ENCODE measurements at places on chromosomes 1 and 21.

DNA sequence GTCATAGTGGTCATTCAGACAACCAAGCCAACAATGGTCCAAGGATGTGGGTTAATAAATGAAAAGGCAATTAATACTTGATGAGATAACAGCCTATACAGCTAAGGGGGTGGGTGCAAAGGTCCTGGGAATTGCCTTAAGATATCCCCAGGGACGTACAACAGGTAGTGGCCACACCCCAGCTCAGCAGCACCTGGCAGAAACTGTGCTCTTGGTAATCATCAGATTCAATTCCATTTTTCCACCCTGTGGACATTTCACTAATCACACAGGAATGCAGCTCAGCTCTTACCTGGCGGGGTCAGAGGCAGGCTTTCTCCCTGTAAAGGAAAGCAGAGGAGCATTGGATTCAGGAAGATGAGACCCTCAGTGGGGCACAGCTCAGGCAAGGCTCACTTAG, 32.9 kb downstream of the FCRL5 start:
- no peak for DNase-seq

DNA sequence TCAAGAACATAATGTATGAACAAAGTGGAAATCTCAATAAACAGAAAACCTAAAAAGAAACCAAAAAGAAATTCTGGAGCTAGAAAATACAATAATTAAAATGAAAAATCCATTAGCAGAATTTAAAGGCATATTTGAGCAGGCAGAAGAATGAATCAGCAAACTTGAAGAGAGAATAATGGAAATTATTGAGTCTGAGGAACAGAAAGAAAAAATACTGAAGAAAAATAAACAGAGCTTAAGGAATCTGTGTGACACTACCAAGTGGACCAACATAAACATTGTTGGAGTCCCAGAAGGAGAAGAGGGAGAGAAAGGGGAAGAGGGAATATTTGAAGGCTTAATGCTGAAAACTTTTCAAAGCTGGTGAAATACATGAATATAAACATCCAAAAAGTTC, 54.5 kb downstream of the MAGI3 start:
- DNase-seq: no peak

- DNase-seq: no peak
These were observed 45.9 kb downstream of the ARHGEF16 start for GRCh38 chr1:3500265-3500835.

DNA sequence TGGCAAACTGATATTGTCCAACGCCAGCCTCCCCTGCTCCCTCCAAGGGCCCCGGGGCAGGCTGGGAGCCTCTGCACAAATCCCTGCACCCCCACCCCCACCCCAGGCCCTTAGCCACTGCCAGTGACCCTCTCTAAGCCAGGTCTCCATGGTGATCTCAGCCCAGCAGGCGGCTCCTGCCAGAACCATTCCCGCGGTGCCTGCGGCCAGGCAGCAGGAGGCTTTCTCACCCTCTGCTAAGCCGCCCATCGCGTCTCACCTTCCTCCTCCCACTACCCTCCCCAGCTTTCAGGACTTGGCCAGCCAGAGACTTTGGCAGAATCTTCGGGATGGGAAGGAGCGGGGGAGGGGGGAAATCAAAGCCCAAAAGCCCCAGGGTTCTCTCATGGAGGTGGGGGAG, 46.8 kb upstream of the WASF2 start:
- DNase-seq: peak; percentile 98
